ENCODE measurements at places on chromosomes 1 and 21.

GRCh38 chr1:53206735-53207379 lies 10.2 kb downstream of the CPT2 start:
- no peak for DNase-seq

DNA sequence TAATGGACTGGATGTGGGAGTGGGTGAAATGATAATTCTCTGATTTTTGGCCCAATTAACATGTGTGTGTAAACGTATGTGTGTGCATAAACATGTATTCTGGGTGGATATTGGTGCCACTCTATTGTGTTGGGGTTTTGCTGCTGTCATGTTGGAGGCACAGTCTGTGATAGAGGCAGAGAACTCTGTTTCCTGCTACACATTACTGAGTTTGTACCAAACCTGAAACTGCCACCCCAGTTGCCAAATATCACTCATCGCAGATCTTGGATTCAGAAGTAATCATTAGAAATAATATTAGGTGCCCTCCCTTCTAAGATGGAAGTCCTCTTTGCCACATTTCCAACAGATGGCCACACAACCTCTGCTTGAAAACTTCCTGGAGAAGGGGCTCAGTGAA lies 13.8 kb downstream of the FASLG start:
- DNase-seq = no peak

DNA sequence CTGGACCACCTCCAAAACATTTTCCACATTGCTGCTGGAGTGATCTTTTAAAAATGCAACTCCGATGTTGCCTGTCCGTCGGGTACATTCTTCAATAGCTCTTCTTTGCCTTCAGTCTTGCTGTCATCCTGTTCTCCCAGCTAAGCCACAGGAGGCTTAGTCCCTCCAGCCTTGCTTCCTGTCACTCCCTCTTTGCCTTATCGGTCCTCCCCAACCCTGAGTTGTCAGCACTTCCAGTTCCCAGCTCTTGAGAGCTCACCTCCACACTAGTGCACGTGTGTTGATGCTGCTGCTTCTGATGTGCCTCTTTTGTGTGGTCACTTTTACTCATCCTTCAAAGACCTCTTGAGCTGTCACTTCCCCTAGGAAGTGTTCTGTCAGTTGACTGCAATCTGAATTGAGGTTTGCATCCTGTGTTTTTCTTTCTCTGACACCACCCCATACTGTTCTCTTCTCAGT lies 15.3 kb downstream of the UCK2 start:
- peak; percentile 30 for DNase-seq

- peak; percentile 64 for DNase-seq
Measured at GRCh38 chr1:61097317-61097716, 15.0 kb downstream of the NFIA start.

GRCh38 chr1:22119626-22120468 lies 23.1 kb downstream of the WNT4 start:
- DNase-seq = no peak

GRCh38 chr1:155012026-155012546 lies 9.5 kb downstream of the ZBTB7B start:
- no peak for DNase-seq

- DNase-seq = no peak
Measured at GRCh38 chr1:181469829-181470228, 13.5 kb upstream of the CACNA1E start.

- DNase-seq = no peak
Measured at GRCh38 chr1:37153116-37154100, 119.1 kb upstream of the GRIK3 start.

GRCh38 chr1:27868932-27869718 lies 3.2 kb upstream of the THEMIS2 start:
- DNase-seq = peak; percentile 47

DNA sequence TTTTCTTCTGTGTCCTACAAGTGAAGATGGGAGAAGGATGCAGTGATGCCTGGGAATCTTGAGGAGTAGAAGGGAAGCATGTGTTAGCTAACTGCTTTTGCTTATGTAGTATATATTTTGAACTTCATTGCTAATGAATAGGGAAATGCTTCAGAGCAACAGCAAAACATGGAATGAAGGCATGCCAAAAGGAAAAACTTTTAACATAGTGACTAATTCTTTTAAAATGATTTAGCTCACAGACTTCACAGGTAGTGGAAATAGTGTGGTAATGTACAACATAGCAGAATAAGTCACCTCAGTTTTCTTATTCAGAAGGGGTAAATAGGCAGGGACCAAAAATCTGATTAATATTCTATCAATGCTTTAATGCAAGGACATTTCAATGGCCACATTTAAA lies 95.5 kb downstream of the LYPLAL1 start:
- no peak for DNase-seq

GRCh38 chr1:183023601-183024316 lies 539 bp downstream of the LAMC1 start:
- peak; percentile 81 for DNase-seq

DNA sequence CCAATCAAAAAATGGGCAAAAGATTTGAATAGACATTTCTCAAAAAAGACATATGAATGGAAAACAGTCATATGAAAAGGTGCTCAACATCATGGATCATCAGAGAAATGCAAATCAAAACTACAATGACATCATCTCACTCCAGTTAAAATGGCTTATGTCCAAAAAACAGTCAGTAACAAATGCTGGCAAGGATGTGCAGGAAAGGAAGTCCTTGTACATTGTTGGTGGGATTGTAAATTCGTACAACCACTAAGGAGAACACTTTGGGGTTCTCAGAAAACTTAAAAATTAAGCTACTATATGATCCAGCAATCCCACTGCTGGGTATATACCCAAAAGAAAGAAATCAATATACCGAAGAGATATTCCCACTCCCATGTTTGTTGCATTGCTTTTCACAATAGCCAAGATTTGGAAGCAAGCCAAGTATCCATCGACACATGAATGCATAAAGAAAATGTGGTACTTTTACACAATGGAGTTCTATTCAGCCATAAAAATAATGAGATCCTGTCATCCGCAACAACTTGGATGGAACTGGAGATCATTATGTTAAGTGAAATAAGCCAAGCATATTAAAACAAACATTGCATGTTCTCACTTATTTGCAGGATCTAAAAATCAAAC lies 17.9 kb downstream of the GBP5 start:
- peak; percentile 85 for DNase-seq

DNA sequence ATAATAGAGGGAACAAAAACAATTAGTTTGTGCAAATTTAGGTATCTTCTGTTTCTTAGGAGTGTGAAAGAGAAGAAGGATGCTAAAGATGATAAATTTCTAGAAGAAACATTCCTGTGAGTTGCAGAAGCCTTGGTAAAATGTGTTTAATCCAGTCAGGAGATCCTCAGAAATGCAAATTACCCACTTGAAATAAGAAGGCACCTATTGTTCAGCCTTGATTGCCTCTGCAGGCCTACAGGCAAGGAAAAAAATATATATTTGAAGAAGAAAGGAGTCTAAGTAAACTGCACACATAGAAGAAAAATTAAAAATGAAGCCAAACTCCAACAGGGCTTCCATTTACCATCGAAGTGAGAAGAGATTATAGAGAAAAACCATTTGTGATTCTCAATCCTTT lies 51.0 kb upstream of the LHX8 start:
- DNase-seq = no peak

GRCh38 chr1:55063577-55063942 lies 24.2 kb downstream of the PCSK9 start:
- no peak for DNase-seq

DNA sequence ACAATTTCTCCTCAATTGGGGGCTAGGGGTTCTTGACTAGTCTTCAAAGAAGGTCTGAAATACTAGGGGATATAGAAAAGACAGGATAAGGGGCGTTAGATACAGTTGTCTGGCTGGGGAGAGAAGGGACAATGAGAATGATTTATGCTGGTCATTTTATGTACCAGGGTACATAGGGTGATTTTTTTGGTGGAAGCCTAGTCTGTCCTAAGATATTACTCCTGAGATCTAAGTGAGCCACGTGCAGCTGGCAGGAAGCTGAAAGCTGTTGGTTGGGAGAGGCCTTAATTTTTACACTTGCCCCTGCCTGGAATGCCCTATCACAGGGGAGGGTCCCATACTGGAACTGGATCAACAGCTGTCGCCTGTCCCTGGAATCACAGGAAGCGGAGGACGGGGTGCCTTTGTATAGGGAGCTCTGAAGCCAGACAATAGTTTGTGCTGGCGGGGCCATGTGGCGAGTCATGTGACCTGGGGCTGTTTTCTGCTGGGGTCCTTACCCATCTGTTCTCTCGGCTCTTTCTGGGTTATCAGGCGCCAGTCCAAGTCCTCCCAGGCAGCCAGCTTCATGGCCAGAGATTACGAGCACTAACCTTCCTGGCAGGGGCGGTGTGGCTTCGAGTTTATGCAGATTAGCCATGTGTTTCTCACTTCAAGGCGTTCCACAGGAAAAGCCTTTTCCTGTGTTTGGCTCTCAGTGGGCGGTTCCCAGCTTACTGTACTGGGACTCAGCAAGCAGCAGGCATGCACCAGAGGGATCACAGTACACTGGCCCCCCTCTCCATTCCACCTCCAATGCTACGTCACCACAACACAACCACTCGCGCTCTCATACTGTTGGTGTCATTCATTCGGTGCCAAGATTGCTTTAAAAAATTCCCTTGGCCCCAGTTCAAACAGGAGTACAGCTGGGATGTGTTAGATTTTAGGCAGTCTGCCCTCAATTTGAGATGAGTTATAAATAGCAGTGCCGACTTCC lies 27.5 kb downstream of the ARID1A start:
- peak; percentile 100 for DNase-seq

DNA sequence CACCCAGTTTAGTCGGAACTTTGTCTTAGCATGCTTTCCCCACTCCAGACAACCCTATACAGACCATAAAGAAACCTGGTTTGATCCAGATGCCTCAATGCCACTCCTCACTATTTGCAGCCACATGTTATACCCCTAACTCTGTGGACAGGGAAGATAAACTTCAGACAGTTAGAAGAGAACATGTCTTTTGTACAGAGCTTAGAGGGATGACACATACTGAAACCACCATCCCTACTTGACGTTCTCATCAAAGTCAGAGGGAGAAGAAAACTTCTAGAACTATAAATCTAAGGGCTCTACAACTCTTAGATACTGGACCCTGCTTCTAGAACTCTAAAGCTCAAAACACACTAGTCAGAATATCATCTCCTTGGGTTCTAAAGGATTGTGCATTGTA lies 3.7 kb downstream of the SYT6 start:
- no peak for DNase-seq

GRCh38 chr1:203447151-203447550 lies 28.5 kb upstream of the PRELP start:
- no peak for DNase-seq

GRCh38 chr1:184646824-184647223 lies 107.8 kb downstream of the EDEM3 start:
- DNase-seq = no peak

DNA sequence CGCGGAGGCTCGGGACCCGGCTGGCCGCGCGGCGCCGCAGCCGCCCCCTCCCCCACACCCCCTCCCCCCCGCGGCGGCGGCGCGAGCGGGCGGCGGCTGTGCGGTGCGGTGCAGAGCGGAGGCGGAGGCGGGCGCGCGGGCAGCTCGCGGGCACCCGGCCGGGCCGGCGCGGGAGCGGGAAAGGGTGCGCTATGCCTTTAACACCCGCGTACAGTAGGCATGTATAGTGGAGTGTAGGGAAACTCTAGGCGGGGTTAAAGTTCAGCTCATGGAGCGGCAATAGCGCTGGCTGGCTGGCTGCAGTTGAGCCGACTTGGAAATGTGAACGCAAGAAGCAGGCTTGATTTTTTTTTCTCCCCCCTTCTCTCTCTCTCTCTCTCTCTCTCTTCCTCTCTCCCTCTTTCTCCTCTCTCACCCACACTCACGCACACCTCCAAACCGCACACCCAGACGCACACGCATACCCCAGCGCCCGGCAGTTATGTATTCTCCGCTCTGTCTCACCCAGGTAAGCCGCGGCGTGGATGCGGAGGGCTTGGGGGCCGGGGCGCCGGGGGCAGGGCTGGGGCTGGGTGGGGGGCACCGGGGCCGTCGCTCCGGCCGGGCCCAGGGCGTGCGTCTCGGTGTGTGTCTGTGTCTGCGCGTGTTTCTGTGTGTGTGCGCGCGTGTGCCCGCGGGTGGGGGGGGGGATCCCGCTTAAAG lies at the start of gene NFIA:
Gene NFIA, plus strand, starts transcription at position 251 of the 702 bp plus-strand sequence.
- DNase-seq = peak; percentile 80

DNA sequence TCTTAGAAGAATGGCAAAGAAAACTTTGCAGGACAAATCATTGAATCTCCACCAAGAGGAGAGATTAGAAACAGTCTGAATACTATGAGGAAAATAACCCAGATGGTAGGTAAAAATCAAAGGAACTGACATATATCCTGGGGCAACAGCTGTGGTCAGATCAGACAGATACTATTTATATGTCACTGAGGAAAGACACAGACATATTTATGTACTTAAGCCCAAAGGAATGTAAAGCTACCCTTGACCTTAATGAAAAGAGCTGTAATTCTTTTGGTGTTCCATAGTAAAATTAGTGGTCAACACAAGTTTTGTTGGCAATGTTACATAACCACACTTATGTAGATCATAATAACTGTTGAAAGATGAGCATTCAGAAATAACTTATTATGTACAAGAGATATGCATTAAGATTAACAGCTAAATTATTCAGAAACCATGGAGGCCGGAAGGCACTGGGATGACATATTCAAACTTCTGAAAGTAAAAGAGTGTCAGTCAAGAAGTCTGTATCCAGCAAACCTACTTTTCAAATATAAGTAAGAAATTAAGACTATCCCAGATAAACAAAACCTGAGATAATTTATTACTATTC lies 166.1 kb upstream of the SAMSN1 start:
- peak; percentile 77 for DNase-seq

DNA sequence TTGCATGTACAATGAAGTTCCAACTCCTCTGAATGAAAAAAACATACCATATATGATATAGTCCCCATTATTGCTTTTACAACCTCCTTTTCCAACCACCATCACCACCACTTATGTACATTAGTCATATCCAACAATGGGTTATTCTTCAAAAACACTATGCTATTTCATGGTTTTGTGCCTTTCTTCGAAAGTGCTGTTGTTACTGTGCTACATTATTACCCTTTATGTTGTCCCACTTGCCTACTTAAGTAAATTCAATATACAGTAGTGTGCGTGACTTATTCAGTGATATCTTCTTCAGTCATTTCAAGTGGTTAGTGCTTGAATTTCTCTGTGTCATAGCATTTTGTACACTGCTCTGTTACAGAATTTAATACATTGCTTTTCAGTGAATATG lies 105.3 kb downstream of the ASH1L start:
- DNase-seq = no peak

DNA sequence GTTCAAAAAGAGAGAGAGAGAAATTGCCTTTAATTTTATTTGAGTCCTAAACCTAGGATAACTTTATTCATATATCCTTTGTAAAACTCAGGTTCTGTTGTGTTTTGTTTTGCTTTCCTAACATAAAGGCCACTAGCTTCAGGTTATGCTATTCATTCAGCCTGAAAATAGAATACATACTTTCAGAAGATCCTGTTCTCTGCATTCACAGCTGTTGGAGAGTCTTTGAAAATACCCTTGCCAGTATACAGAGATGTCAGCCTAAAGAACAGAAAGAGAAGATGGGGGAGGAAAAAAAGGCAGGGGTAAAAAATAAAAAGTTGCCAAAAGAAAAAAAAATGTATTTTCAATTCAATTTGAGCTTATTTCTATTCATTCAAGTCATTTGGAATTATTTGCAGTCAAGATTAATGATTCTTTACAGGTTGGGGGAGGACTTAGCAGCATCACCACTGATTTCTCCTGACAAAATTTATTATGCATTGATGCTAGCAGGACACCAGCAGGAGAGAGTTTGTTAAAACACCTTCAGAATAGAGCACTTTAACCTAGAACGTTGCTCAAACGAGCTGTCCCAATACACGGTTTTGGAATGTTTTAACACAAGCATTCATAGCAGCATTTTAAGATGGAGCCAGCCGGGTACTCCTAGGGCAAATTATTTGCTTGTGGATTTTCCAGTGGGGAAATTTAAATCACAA lies 318.5 kb downstream of the NTNG1 start:
- DNase-seq = no peak
